Dermis microvascular lymphatic vessel endothelial cell (primary cell): ENCODE measurements at places on chromosomes 5 and 9. TPM values are rescaled to one million over a fixed set of nuclear protein-coding genes. Genes with fewer than 3 reads are reported as not detected.

- no peak for DNase-seq
Measured at GRCh38 chr5:132815454-132815853, 2.4 kb downstream of the SOWAHA start.

DNA sequence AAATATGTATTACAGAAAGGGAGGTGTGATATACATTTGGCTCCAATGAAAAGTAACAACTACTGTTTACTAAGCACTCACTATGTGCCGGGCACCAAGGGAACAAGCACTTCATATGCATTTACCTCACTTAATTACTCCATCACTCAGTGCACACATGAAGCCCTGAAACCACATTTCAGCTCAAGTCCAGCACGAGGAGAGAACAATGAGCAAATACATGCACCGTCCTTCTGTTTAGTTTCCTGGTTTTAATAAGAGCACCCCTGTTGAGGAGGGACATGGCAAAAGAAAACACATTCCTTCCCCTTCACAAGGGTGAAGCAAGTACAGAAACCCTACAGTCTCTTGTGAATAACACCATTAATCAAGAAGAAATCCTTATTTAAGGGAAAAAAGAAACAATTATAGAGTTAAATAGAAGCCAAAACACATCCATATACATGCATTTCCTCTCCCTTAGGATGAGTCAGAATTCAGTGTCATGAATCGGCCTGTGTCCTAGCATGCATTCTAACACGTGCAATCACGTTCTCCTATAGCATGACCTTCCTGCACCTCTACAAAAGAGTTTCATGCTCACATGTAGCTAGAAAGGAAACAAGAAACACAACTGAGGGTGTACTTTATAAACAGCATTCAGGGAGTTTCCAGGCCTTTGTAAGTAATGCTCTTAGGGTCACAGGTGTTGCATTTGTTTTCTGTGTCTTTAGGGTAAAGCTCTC lies 411.6 kb downstream of the BNC2 start:
- peak; percentile 78 for DNase-seq

DNA sequence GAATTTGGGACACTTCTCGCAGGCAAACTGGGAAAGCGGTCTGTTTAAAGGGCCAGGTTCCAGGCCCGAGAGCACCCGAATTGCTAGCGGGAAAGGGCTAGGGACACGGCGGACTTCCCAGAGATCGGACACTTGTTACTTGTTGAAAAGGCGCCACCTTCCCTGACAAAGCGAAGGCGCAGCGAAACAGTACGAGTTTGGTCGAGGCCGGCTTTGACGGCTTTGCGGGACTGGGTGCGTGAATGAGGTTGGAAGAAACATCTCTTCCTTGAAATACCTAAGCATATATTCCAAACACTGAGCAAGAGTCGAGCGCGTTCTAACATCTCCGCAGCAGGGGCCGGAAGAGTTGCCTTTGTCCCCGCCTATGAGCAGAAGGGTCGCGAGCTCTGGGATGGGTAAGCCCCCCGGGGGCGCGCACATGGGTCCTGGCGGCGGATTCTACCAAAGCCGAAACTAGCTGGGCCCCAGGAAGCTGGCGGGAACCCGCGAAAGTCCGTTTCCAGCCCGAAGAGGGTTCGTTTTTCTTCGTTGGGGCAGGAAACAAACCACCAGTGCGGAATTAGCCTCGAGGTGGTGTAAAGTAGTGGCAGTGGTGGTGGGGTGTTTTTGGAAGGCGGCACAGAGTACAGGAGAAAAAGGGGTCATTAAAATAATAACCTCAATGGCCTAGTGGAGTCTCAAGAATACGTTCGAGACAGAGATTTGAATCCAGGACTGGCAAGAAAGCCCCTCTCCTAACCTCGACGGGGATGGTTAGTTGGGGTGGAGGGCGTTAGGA lies 1.5 kb downstream of the GDNF start:
- peak; percentile 43 for DNase-seq

DNA sequence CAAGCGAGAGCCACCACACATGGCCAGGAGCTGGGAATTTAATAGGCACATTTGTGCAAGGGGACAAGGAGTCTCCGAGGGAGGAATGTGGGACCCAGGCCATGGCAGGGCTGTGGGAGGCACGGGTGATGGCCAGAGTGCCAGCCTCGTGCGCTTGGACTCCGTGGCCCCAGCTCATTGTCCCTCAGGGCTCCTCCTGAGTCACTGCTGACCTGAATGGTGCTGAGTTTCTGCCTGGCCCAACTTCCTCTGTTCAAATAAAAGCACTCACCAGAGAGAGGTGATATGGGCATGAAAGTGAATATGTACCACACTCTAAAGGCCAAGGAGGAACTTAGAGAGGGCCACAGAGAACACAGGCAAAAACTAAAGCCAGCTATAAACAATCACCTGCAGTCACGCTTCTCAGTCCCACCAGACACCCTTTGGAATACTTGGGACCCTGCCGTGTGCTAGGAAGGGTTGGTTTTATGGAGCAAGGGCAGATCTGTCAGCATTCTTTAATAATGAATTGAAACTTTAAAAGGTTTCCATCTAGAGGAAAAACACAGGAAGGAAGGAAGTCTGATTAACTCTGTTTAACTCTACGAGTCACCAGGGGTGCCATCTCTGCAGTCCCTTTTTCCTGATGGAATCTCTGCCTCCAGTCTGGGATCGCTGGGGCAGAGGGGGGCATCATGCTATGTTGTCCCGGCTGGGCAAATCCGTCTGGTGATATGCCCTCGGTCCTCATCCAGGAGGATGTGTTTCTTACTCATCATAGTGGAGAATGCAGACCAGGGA lies 25.1 kb upstream of the UBE2QL1 start:
- no peak for DNase-seq

DNA sequence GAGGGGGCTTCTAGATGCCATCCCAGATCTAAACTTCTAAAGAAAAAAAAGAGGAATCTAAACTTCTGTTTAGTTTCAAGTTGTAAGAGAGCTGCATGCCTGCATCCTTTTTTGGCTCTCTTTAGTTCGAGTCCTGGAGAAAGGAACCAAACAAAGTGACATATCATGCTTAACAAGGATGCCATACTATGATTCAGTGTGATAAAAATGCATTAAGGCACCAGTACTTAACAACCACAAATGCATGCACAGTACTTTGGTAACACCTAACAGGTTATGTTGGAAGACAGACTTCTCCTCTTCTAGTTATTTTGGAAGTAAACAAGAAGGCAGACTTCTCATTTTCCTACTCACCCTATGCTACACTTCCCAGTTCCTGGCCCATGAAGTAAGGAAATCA lies 27.3 kb downstream of the NME5 start:
- no peak for DNase-seq

DNA sequence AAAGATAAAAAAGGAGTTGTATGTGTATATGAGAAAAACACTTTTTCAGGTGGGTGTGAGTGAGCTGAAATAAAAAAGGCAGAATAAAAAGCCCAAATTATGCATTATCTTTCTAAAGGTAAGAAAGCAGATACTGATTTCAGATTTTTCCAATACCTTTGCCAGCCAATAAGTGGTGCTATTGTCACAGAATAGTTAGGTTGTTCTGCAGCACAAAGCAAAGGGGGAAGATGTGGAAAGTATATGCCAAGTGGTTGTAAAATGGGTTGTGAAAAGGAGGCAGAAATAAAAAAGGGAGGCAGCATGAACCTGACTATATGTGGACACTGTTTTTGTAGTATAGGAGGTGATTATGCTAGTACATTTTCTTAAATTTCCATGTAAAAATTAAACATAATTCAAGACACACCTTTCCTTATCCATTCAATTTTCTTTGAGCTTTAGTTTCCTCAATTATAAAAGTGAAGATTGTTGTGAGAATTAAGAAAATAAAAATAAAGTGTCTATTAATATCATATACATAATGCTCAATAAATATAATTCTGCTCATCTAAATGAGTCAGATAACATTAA lies 106.7 kb downstream of the SMIM15 start:
- peak; percentile 68 for DNase-seq

Gene SPATA31A3
- total RNA-seq = not detected in 2 replicates

Gene CCDC69
- 3.4 and 3.5 TPM in 2 replicates for total RNA-seq

Gene FBP2
- not detected in 2 replicates for total RNA-seq

Gene DIMT1
- total RNA-seq = 42.7 and 55.1 TPM in 2 replicates

DNA sequence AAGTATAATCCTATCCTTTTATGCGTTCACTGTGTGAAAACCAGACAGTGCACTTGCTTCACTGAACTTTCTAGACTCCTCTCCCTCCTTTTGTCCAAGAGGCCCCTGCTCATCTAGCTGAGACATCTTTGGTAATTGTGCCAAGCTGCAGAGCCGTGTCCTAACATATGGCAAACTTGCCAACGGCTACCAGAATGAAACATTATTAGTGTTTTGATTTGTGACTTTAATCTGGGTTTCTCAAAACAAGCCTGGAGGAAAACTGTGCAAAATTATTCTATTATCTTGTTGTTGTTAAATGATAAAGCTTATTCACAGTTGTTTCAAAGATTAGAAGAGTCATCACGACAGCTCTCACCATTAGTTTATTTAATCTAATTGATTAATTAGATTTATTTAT lies 79.0 kb upstream of the RETREG1 start:
- no peak for DNase-seq

Gene CTNND2
- not detected in 2 replicates for total RNA-seq

DNA sequence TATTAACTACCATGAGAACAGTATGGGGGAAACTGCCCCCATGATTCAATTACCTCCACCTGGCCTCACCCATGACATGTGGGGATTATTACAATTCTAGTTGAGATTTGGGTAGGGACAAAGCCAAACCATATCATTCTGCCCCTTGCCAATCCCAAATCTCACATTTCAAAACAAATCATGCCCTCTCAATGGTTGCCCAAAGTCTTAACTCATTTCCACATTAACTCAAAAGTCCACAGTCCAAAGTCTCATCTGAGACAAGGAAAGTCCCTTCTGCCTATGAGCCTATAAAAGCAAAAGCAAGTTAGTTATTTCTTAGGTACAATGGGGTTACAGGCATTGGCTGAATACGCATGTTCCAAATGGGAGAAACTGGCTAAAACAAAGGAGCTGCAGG lies 180.7 kb upstream of the CDH12 start:
- no peak for DNase-seq

Gene CMBL
- total RNA-seq = 3.7 and 5.8 TPM in 2 replicates

Gene CDC14B
- 5.6 and 8.7 TPM in 2 replicates for total RNA-seq

Gene PAXX
- 6.7 and 8.5 TPM in 2 replicates for total RNA-seq

Gene WNT8A
- total RNA-seq = not detected in 2 replicates

DNA sequence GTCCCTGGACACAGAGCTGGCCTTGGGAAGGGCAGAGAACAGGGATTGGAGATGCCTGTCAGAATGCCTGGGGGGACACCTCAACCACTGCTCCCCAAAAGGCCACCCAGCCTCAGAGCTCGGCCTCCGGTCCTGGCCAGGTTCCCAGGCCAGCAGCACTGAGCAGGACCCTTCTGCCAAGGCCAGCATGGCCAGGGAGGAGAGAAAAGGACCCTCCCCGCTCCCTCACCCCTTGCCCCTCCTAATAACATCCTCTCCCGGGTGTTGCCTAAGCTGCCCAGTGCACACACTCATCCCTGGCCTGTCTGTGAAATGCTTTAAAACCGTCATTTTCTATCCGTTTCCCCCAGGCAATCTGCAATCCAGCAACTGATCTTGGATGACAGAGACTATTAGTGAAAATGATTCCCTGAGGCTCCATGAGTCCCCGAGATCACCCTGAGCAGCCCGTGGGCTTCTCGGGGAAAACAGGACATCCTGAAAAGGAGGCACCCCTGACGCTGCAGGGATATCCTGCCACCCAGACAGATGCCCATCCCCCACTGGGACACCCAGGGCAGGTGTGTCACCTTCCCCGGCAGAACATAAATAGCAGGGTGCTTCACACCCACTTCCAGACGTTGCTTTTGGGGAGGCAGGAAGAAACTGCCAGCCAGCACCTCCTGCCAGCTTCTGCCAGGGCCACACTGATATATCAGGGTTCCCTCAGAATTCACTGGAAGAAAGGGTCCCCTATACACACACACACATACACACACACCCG lies 75.3 kb downstream of the ADAMTS2 start:
- no peak for DNase-seq

GRCh38 chr9:3823842-3824475 lies 298.2 kb upstream of the RFX3 start:
- no peak for DNase-seq

DNA sequence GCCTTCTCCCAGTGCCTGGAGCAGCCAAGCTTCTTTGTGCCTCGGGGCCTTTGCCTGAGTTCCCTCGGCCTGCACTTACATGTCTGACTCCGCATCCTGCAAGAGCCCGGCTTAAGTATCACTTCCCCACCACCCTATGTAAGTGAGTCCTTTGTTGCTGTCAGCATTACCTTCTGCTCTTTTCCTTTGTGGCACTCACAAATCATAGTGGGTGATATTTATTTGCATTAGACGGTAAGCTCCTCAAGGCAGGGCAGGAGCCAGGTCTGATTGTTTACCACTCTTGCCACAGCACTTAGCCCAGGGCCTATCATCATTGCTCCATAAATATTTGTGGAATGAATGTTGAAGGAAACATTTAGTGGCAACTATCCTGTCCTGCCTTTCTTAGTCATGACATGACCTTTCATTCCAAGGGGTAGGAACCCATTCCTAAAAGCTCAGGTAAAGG lies 4.8 kb downstream of the GM2A start:
- DNase-seq = no peak

DNA sequence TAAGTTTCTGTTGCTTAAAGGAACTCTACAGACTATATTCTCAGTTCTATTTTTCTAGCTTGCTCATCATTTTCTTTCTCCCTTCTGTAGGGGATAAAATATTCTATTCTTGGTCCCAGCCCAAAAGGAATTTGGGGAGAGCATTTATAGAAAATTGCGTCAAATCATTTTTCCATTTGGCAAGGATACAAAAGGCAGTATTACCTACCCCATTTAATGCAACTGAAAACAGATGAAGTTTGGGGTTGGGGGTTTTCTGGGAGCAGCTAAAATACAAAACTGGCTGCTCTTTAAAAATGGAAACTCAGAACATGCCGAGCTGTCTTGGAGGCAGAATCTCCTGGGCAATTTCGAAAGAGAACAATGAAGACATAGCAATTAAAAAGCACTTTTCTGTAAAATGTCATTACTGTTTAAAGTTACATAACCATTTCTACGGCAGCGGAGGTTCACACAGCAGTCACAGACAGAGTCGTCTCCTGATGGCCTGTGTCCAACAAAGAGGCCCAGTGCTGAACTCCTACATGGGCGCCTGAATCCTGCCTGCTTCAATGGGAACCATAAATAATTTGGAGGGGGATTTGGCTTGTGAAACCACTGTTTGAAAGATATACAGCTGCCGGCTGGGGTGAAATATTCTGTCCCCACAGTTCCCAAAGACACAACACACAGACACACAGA lies 152.4 kb downstream of the BRINP1 start:
- DNase-seq = no peak
